ENCODE measurements at places on chromosomes 3 and 15.

GRCh38 chr15:70853318-70853972 is 512 bp downstream of the LARP6 start:
- no peak for DNase-seq

DNA sequence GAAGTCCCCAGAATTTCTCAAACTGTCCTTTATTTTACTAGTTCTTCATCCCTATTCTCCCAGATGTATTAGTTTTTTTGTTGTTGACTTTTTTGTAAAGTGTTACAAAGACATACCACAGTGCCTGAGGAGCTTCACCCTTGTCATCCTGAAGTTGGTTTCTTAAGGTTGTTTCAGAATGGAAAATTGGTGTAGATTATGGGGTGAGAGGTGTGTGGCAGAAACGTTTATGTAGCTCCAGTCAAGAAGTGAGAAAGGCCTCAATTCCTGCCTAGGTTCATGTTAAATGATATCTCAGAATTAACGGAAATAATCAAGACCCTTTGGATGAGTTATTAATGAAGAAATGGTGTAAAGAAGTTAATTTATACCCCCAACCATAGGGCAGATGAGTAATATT is 6.8 kb downstream of the EDEM1 start:
- no peak for DNase-seq

- DNase-seq = no peak
Measured at GRCh38 chr3:11711876-11712275, 68.2 kb upstream of the VGLL4 start.

GRCh38 chr3:188817103-188817934 is 354.5 kb upstream of the TPRG1 start:
- DNase-seq = no peak

- DNase-seq = no peak
Measured at GRCh38 chr3:138112362-138112761, 3.0 kb downstream of the DZIP1L start.

DNA sequence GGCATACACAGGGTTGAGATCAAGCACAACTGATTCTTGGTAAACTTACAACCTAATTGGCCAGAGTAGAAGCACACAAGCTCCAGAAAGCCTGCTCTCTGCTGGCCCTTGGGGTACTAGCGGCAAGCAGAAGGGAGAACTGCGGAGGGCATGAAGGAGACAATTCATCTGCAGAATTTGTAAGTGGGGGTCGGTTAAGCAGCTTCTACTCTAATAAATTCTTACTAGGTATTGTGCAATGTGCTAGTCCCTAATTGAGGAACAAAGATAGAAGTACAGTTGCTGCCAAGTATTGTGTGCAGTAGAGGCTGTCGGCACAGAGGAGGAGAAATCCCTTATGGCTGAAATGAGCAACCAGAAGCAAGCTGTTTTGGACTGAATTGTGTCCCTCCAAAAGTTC is 91.2 kb upstream of the VEPH1 start:
- DNase-seq = no peak

- no peak for DNase-seq
Measured at GRCh38 chr3:37475435-37475834, 301.1 kb upstream of the LRRFIP2 start.

GRCh38 chr3:106758459-106758858 is 618.8 kb upstream of the CCDC54 start:
- DNase-seq = no peak

DNA sequence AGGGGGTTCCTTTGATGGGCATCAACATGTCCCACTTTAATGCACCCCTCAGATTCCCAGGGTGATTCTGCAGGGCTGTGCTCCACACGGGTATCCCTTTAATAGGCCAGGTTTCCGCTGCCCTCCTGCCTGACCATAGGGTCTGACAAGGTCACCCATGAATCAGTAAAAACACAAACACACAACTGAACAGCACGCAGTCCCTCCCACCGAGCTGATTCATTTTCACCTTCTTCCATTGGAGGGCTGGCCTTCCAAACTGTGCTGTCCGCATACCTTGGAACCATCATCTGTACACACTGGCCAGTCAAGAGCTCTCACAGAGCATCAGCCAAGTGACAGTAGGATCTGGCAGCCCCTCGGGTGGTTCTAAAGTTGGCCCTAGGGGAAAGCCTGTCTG is 93.7 kb downstream of the FBLN2 start:
- DNase-seq = no peak

GRCh38 chr15:46231786-46232185 is 597.0 kb downstream of the SQOR start:
- no peak for DNase-seq

- DNase-seq = no peak
Measured at GRCh38 chr15:25864966-25865365, 1.8 kb upstream of the ATP10A start.

GRCh38 chr3:34178415-34178814 is 380.0 kb downstream of the PDCD6IP start:
- no peak for DNase-seq

Data from CD4-positive, alpha-beta T cell treated with Interleukin-6 at 100 ng/mL for 8 hours (primary cell).